Dermis blood vessel endothelial cell (primary cell): ENCODE measurements at places on chromosomes 1 and 21. TPM values are rescaled to one million over a fixed set of nuclear protein-coding genes. Genes with fewer than 3 reads are reported as not detected.

REN gene
- not detected in 2 replicates for total RNA-seq

PRMT6 gene
- 18.4 and 21.2 TPM in 2 replicates for total RNA-seq

IL20 gene
- total RNA-seq, result not detected in 2 replicates

NTRK1 gene
- not detected in 2 replicates for total RNA-seq

SELENON gene
- total RNA-seq, result 34.7 and 100 TPM in 2 replicates

WNT4 gene
- total RNA-seq, result under 0.01 and 0.14 TPM in 2 replicates

CR2 gene
- total RNA-seq, result not detected in 2 replicates

SPRR1A gene
- not detected in 2 replicates for total RNA-seq

HTR1D gene
- 0.28 and 0.85 TPM in 2 replicates for total RNA-seq

SPRR2B gene
- total RNA-seq, result not detected in 2 replicates
